Activated CD4-positive, alpha-beta T cell treated with anti-CD3 and anti-CD28 coated beads, Interleukin-2, amount 50 U/mL, for 48 hours (primary cell): ENCODE measurements at places on chromosomes 5 and 9.

- DNase-seq, result no peak
Observed at GRCh38 chr5:143933451-143933850, 121.5 kb downstream of the HMHB1 start.

DNA sequence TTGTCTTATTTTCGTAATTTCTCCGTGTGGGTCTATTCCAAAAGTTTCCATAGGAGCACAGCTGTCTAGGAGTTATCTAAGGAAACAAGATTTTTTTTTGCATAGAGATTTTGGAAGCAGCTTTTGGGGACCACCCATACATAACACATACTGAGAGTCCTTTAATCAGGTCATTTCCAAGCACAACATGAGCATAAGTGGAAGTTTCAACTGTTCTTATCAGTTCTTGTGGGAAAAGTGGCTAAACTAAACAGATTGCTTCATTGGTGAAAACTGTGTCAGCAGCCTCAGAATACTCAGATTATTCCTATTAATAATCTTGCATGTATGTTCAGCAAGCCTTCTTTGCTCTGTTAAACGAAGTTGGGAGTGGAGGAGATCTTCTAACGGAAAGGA lies 153.6 kb upstream of the TYRP1 start:
- DNase-seq, result no peak

GRCh38 chr5:12095808-12096281 lies 191.6 kb upstream of the CTNND2 start:
- no peak for DNase-seq

DNA sequence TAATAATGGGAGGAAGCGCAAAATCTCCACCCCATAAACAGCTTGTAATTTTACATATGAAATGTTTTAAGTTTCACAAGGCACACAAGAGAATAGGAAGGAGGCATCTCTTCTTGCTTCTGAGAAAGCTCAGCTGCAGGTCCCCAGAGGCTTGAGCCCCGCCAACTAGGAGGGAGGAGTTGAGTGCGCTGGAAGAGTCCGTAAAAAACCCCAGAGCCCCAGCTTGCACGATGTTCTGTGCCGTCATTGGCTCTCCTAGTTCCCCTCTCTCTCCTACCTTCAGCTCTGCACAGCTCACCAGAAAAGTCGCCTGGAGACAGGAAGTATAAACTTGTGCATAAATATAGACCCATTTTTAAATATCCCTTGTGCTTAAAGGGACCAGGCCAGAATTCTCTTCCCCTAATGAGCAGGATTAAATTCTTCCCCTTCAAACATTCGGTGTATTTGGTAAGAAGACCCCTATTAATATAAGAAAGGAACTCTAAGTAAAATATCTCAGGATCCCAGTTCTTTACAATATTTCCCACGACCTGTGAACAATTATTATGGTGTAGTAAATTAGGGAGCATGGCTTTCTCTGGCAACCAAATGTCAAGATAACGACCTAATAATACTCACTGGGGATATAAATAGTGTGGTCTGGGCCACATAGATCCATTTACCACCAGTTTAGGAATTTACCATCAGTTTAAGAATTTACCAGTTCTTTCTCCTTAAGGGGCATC lies 13.7 kb downstream of the GLRX start:
- peak; percentile 64 for DNase-seq

DNA sequence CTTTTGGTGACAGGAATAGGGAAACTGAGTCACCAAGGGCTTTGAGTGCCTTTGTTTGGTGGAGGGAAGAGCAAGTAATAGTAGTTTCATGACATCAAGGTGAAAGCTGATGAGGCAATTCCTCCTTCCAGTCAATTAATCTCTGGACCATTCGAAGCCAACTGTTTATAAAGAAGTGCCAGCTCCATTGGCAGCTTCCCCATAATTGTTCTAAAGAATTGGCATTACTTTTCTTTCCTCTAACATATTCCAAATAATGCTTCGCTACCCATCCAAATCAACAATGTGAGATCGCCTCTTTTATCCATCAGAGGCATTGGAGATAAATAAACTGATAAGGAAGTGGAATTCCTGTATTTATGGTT lies 132.4 kb downstream of the NPR3 start:
- DNase-seq, result no peak

- DNase-seq, result peak; percentile 23
Observed at GRCh38 chr5:5421149-5421960, 1.1 kb upstream of the ICE1 start.
